ENCODE measurements at places on chromosomes 1 and 21. TPM values are rescaled to one million over a fixed set of nuclear protein-coding genes. Genes with fewer than 3 reads are reported as not detected.

DNA sequence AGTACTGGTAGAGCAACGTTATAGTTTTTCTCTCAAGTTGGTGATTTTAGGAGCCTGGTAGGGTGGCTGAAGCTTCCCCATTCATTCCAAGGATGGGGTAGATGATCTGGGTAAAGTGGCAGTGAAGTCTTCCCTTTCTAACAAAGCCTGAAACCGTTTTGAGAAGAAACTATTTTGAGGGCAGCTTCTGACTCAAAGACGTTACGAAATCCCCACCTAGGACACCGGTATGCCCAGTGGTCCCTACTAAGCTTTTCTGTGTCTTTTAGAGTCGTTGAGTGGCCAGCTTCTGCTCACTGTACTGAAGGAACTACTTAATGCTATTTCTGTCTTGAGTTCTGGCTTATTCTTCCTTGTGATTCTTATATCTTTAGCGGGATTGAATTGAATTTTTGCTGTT lies 1.4 kb downstream of the WDTC1 start:
- no peak for DNase-seq

- peak; percentile 64 for DNase-seq
These were observed 96.6 kb downstream of the FOXD2 start for GRCh38 chr1:47534436-47534835.

DNA sequence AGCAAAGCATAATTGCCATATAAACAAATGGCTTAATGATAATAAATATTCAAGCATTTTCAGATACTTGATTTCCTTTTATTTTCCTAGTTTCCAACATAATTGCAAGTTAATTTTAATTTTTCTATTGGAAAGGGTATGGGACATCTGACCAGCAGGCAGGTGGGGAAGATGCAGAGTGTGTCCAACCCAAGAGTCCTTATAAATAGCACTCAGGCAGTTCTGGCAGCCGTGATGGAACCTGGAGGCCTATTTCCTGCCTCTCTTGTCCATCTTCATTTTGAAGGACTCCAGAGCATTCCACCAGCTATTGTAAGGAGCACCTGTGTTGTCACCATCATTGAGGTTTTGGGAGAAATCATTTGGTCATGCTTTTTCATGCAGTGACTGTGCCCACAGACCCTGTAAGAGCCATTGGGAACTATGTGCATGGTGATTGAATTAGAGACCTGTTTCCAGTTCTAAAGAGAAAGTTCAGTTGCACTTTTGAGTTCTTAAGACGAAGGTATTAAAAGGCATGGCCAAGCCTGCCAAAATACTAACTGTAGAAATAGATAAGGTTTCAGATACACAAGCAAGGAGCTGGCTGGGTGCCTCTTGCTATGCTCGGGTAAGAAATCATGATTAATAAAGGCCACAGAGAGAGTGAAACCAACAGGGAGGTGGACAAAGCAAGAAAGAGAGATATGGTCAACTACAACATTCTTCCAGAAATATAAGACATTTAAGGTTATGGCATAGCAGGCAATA lies 92.3 kb downstream of the SPATA46 start:
- no peak for DNase-seq

- DNase-seq = no peak
These were observed 677.9 kb downstream of the MATN1 start for GRCh38 chr1:30045304-30046090.

DNA sequence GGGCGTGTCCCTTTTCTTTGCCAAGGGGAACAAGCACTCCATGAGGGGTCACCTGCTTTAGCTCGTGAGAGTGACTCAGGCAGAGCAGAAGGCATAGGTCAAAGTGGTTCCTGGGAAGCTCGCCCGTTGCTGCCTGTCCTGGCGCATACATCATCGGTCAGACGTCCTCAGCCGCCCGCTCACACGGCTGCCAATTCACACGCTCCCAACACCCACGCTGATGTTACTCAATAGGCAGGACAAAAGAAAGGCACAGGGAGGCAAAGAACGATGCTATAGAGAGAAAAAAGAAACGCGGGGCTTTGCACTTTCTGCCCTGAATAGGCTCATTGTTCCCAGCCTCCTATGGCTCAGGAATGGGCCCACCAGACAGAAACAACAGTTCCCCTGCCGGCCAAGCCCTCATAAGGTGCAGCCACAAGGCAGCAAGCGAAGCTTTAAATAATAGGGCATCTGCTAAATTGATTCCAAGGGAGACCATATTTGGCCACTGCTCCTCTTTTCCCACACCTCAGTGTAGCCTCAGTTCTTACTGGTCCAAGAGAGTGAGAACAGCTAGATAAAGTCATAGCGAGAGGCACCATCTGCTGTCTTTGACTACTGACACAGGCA lies 38.7 kb downstream of the VTCN1 start:
- no peak for DNase-seq

DNA sequence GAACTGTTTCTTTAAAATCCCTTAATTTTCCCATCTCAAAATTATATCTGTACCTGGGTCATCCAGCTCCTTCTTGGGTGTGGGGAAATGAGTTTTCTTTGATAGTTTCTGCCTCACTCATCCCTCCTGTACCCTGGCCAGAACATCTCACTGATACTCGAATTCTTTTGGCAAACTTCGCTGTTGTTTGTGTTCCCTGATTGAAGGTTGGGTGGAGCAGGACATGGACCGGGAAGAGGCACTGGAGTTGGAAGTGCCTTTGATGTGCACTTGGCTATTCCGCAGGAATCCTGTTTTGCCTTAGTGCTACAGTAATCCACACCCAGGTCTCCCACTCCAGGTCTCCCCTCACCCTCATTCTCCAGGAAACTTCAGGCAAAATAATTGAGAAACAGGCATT lies 11.2 kb downstream of the MINDY1 start:
- DNase-seq = no peak

The NTPCR gene
- 46.6 TPM for total RNA-seq

The TAS1R1 gene
- not detected for total RNA-seq

The F3 gene
- total RNA-seq = 54.7 TPM

The CYB561D1 gene
- 5.5 TPM for total RNA-seq

The SPATC1L gene
- total RNA-seq = 4.3 TPM

Measured in SJSA1 (cell line).